ENCODE measurements at places on chromosomes 13 and 19.

GRCh38 chr19:45322311-45322710, 364 bp downstream of the CKM start:
- no peak overlapping the region for H3K27ac ChIP-seq
- H3K27me3 ChIP-seq: peaks cover 32% of the 10 kb centered on the region
- H3K4me3 ChIP-seq: no peak overlapping the region
- DNase-seq: no peak

DNA sequence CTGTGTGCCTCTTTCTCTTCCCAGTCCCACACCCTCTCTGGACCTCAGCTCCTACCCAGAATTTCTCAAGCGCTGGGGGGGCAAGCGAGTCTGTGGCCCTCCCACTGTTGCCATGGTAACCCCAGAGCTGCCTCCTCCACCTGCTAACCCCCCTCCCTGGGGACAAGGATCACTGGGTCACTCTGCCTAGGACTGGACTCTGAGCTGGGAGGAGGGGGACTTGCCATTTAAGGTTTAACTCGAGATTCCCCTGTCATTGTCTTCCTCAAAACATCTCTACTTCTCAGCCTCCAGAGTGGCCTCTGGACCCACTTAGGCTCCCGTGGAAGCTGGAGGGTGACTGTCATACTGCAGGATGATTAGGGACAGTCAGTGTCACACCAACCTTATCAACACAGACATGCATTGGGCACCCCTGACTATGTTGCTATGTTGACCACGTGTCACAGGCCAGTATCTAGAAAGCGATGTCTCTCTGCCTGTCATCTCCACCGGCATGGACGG, 2.2 kb downstream of the PALM3 start:
- no peak overlapping the region for H3K27ac ChIP-seq
- no peak for DNase-seq
- H3K36me3 ChIP-seq: no peaks in the 10 kb centered on the region
- no peak overlapping the region for H3K4me3 ChIP-seq
- peaks cover 45% of the 10 kb centered on the region for H3K27me3 ChIP-seq
- peaks cover 12% of the 10 kb centered on the region for H3K4me1 ChIP-seq

DNA sequence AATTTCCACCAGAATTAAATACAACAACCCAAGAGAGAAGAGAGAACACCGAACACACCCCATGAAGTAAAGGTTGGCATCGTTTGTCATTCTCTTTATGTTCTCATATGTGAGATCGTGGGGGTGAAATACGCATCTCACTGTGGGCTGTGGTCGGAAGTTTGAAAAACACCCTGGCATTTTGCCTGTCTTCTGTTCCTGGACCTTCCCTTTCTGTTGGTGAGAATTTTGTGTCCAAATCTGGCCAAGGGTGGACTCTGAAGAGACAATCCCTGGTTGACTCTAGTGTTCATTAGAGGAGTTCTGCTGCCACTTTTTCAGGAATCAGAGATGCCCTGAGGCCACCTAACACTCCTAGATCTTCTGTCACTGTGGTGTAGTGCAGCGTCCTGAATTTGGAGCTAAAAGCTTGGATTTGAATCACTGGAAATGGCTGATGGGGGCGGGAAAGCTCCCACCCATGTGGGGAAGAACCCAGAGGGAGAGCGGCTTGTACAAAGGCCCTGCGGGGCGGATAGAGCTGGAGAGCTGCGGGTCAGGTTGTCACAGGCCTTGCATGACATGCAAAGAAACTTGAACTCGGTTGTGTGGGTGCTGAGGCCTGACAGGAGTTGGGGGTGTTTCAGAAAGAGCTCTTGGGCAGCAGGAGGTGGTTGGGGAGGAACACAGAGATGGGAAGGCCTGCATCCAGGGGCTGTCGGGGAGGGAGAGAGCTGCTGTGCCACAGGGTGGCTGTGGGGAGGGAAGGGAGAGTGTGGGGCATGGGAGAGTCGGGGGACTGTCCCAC, 11.1 kb upstream of the SPATA13 start:
- peaks cover 21% of the 10 kb centered on the region for H3K27me3 ChIP-seq
- DNase-seq: no peak
- H3K4me3 ChIP-seq: no peak overlapping the region
- H3K36me3 ChIP-seq: no peaks in the 10 kb centered on the region
- no peak overlapping the region for H3K27ac ChIP-seq

DNA sequence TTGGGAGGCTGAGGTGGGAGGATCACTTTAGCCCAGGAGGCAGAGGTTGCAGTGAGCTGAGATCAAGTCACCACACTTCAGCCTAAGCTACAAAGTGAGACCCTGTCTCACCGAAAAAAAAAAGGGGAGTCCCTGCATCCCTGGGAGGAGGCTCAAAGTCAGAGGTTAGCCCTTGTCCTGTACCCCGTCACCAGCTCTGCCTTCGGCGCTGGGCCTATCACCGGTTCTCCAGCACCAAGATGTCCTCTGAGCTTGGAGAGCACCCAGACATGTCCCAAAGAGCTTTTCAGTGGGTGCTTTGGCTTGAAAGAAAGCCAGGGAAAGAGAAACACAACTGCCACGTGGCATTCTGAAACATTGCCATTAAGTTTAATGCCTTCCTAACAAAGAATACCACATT, 356.9 kb upstream of the TSHZ3 start:
- no peak overlapping the region for H3K27ac ChIP-seq
- no peak overlapping the region for H3K4me3 ChIP-seq
- no peak for DNase-seq
- no peaks in the 10 kb centered on the region for H3K4me1 ChIP-seq

DNA sequence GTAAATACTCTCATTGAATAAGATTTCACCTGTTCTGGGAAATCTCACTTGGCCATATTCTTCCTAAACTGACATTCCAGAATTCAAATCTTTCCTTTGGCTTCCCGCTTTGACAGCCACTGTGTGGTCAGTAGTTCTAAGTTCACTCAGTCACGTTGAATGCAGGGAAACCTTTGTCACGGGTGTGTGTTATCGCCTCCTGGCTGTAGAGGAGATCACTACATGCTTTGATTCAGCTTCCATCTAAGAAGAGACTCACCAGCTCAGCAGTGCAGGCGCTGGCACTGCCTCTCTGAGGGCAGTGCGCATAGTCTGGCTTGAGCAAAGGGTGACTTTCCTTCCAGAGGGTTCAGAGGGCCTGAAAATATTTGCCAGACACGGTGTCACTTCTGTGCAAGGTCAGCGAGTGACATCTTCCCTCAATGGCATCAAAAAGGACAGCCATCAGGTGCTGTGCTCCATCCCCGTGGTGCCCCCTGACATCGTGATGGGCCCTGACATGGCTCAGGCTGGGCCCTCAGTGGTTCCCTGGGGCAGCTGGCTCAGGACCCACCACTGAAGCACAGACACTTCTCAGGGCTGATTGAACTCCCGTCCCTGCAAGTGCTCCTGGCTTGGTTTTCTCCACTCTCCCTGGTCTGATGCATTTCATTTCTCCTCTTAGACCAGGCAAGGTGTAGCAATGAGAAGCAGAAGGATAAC, 635.4 kb upstream of the ARGLU1 start:
- H3K36me3 ChIP-seq: no peaks in the 10 kb centered on the region
- no peaks in the 10 kb centered on the region for H3K27me3 ChIP-seq
- no peak overlapping the region for H3K27ac ChIP-seq
- H3K4me3 ChIP-seq: no peak overlapping the region
